ENCODE measurements at places on chromosomes 7 and 10.

DNA sequence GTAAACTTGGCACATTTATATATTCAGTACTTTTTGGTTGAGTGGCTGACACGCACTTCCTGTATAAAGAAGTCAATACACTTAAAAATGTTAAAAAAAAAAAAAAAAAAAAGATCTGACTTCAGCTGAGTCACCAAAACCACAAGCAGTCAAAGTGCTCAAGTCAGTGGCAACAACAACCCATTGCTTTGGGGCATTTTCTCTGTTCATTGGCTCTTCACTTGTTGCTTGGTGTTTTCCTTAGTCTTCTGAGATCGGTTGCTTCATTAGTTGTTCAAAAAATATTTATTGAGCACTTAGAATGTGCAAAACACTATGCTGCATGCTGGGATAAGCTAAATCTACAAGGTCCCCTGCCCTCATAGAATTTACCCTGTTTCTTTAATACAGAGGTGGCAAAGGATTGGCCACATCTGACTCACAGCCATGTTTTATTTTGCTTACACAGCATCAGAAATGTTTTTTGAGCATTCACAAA is 63.7 kb downstream of the ZNRF2 start:
- DNase-seq, result peak; percentile 67

DNA sequence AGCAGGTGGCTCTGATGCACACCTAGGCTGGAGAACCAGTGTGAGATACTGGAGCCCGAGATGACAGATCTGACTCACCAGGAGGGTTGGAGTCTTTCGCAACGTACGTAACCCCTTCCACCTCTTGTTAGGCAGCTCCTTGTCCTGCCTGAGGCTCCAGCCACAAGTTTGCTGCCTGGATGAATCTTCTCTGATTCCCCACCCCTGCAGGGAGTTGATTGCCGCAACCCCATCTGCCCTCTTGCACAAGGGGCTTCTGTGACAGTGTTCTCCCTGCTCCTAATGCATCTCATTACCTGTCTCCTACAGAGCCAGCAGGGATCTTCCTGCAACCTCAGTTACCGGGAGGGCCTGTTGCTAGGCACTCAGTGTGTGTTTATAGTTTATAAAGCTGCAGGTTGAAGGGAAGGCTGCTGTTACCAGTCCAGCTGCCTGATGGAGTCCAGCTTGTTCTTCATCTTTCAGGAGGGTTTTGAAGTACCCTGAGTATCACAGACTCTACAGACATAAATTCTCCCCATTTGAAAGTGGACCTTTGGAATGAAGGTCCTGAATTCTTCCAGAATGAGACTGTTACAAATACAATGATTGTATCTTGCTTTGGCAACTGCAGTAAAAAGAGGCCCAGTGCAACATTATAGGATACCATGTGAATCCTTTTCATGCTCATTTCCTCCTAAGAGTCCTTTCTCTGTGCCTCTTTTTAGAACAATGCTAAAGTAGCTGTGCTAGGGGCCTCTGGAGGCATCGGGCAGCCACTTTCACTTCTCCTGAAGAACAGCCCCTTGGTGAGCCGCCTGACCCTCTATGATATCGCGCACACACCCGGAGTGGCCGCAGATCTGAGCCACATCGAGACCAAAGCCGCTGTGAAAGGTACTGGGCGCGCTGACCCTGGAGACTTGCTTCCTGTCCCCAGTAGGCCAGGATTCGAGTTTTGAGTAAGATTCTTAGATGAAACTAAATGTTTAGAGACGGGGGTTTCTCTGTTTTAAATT is 6.5 kb downstream of the MDH2 start:
- peak; percentile 31 for DNase-seq

DNA sequence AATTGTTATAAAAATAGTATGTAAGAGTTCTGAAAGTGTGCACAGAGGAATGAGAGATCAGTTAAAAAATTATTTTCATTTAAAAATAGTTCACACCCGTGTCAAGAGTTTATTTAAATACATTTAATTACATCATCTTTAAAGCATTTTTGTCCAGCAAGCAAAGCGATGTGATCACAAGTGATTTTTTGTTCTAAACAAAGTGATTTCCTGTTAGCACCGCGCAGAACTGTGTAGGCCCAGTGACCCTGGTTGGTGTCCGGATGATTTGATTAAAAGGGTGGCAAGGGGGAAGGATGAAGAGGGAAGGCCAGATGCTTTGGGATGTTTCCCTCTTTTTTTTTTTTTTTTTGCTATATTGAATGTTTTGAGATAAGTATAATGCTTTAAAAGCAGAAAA is 227.8 kb upstream of the PITRM1 start:
- no peak for DNase-seq

DNA sequence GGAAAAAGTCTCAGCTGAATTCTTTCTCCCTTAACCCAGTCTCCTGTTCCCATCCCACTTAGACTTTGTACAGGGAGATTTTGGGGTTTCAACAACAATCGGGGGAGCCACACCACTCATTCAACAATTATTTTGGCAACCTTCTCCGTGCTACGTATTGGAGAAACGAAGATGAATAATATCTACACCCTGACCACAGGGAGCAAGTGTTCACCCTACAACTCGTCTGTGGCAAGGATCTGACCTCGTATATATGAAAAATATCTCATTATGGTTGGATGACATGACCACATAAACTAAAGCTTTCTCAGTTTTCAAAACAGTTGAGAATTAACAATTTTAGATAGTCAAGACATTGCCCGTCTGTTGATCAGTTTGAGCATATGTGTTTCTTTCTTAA is 302.1 kb downstream of the CACNA2D1 start:
- no peak for DNase-seq

GRCh38 chr7:159197066-159197975 is 52.7 kb upstream of the VIPR2 start:
- DNase-seq, result peak; percentile 85

Measured in HT-29 (cell line).